CMK (cell line): ENCODE measurements at places on chromosomes 3 and 15.
A peak's percentile ranks its signal among the peaks of the same experiment; 100 is the strongest.

DNA sequence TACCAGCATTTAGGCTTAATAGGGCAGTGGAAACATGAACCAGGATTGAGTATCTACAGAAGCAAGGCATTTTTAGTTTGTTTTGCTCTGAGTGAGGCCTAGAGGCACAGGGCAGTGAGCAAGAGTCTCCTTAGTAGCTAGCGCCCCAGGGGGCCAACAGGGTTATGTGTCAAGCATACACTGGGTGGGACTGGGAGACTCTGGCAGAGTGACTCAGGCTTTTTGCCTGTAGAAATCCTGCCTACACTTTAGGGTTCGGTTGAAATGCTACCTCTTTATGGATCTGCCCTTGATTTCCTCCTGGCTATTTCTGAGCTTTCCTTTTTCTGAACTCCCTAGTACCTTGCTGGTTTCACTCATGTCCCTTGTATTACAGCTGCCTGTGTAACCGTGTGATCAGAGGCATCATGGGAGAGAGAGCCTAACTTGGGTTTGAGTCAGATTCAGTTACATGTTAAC lies 72.2 kb downstream of the TOP2B start:
- no peak for DNase-seq

DNA sequence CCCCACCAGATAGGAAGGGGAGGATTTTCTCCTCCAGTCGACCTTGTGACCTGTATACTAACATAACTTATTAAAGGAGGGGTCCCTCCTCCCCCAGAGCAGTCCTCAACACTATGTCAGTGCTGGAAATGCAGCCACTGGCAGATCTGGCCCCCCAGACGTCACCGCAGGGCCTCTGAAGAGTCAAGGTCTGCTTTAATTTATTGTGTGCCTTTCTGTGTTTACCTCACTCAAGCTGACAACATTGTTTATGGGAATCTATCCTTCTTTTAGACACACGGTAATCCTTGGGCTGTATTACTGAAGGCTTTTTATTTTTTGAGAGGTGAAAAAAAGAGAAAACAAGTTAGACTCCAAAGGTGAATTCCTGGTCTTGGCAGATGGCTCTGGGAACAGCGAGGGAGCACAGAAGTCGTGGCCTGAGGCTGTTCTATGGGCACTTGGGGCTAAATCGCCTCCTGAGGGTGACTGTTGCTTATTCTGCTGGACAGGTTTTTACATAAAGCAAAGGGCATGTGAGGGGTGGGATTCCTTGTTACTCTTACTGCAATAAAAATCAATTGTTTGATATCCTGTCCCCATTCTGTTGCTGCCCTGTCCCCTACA lies 13.5 kb upstream of the NR2C2 start:
- no peak for DNase-seq

- DNase-seq, result no peak
Observed at GRCh38 chr3:123283657-123284398, 82.1 kb downstream of the SEC22A start.

DNA sequence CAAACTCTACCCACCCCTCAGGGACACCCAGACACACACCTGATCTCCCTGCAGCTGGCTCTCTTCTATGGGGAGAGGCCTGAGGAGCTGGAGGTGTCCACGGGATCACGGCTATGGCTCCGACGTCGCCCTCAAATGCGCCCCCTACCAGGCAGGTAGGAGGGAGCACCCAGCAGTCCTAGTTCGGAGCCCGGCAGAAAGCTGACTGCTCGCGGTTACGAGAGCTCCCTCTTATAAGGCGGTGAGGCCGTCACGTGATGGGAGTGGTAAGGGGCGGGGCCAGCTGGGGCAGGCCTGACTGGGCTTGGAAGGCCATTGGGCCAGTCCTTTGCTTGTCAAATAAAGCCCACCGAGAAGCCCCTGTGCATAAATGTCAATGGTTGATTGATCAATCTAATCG lies at the start of gene PRR20G:
PRR20G (minus strand) TSS at position 207 of the 400 bp plus-strand sequence. CDS start 681 bp downstream, outside the sequence.
- DNase-seq, result no peak

DNA sequence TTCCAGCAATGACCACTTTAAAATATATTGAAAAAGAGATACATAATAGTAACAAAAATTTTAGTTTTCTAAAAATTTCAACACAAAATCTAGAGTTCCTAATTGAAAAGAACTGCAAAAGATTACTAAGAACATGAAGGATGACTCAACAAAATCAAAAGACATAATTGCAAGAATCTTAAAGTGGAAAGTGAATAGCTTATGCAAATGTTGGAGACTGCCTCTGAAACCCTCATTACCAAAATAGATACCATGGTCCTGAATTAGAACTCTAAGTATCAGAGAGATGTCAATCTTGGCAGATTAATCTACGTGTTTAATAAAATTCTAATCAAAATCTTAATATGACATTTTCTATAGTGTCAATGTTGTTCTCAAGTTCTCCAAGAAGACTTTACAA lies 60.7 kb upstream of the SGO1 start:
- no peak for DNase-seq

DNA sequence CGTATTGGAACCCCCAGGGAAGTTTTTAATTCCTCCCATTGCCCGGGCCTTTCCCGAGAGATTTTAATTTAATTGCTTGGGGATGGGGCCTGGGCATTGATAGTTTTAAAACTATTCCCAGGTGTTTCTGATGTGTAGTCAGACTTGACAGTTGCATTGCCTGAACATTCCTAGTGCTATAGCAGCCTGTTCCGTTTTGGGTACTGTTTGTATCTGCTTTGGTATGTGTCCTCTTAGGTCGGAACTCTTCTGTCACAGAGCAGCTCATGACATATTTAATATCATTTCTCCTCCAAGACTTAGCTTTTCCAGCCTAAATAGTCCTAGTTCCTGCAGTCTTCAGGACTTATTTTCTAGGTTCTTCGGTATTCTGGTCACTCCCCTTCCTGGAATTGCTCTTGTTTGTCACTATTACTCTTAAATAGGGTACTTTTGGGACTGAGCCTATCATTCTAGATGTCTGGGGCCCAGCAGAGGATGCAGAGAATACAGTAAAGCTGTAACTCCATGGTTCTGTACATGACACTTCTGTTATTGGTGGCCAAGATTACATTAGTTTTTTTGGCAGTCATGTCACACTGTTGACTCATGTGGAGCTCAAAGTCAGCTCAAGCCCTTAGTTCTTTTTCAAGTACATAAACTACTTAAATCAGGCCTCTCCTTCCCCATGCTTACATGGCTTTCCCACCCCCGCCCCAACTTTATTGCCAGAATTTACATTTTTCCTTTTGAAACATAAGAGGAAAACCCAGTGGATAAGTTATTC lies 81.5 kb downstream of the BBX start:
- DNase-seq, result no peak

- no peak for DNase-seq
Observed at GRCh38 chr3:53168175-53168923, 7.3 kb downstream of the PRKCD start.

DNA sequence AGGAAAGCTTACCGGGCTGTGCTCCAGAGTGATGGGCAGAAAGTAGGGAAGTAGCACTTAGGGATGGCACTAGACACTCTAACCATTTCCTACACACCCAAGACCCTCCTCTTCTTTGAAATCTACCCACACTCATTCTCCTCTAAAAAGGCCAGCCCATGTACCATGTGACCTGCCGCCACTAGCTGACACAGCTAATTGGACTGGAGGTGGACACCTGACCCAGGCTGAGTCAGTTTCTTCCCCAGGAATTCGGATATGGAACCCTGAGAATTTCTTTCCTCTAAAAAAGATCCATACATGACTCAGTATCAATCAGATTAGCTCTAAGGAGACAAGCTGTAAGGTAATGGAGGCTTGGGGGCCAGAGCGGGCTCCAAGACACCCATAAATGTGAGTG lies 60.1 kb downstream of the DCLK3 start:
- no peak for DNase-seq

GRCh38 chr15:87213626-87214025 lies 1042.9 kb downstream of the NTRK3 start:
- no peak for DNase-seq

DNA sequence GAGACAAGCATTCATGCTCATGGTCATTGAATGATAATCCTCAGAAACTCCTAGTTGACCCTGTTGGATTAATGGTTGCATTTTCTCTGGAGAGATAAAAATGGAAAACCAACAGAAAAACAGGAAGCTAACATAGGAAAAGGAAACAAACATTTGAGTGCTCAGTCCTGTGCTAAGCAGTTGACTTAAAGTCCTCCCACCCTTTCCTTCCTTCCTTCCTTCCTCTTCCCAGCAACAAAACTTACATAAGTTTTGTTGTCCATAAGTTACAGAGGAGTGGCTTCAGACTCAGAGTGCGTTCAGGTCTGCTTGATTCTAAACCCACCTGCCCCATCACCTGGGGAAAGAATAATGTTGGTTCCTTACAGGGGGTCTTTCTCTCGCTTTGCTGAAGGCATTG lies 163.8 kb upstream of the RGMA start:
- DNase-seq, result no peak

GRCh38 chr3:10330319-10330718 lies 9.4 kb upstream of the SEC13 start:
- DNase-seq, result no peak

DNA sequence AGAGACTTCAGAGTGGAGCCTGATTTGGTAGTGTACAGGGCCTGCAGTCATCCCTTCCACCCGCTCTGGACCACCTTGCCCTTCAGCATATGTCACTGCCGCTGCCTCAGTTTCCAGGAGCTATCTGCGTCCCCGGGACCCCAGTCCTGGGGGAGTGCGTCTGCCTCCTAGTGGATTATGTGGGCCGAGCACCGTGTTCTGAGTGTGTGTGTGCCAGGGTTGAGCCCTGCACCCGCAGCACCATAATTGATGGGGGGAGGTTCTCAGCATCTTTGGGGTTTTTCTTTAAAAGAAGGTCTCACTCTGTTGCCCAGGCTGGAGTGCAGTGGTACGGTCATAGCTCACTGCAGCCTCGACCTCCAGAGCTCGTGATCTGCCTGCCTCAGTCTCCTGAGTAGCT lies 33.6 kb downstream of the CD276 start:
- no peak for DNase-seq

- DNase-seq, result no peak
Observed at GRCh38 chr3:16286161-16286560, 21.1 kb downstream of the OXNAD1 start.

DNA sequence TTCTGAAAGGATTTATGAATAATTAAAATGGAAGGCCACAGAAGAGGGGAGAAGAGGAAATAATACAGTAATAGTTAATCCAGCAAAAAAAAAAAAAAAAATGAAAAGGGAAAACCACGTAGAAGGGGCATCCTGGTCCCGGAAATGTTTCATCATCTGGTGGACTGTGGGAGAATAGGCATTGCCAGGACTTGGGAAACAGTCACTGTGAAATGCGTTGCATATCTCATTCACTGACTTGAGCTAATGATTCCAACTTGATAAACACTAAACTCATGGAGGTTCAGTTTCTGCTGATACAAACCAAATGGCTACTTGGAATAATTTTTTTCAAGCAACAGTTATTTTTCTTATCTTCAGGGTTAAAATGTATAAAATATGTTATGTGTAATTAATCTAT lies 3.2 kb downstream of the XCR1 start:
- DNase-seq, result no peak

GRCh38 chr3:12197475-12197874 lies 38.8 kb upstream of the TIMP4 start:
- no peak for DNase-seq

- no peak for DNase-seq
Observed at GRCh38 chr15:89114990-89115389, 26.7 kb downstream of the ABHD2 start.

- DNase-seq, result peak; percentile 11
Observed at GRCh38 chr3:151837057-151837456, 23.1 kb downstream of the AADAC start.

DNA sequence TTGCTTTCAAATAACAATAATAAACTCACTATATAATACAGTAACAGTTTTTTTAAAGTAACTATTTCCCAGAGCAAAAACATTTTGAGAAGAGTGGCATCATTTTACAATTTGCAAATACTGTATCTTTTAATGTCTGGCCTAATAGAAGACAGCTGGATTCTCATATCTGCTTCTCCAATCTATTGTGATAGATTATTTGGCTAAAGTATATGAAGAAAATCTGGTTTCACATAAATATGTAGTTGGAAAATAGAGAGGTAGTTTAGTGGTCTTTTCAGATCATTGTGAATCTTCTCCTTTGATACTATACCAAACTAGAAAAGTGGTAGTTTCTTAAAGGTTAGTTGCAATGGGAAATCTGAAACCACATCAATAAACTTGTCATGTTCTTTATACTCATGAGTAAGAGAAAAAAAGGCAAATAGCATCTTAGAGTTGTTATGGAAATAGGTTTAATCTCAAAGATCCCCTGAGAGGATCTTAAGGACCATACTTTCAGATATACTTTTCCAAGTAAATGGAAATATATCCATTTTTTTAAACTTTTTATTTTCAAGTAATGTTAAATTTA lies 124.8 kb upstream of the NR2E3 start:
- DNase-seq, result no peak

- no peak for DNase-seq
Observed at GRCh38 chr15:67085818-67086636, 20.6 kb downstream of the SMAD3 start.

DNA sequence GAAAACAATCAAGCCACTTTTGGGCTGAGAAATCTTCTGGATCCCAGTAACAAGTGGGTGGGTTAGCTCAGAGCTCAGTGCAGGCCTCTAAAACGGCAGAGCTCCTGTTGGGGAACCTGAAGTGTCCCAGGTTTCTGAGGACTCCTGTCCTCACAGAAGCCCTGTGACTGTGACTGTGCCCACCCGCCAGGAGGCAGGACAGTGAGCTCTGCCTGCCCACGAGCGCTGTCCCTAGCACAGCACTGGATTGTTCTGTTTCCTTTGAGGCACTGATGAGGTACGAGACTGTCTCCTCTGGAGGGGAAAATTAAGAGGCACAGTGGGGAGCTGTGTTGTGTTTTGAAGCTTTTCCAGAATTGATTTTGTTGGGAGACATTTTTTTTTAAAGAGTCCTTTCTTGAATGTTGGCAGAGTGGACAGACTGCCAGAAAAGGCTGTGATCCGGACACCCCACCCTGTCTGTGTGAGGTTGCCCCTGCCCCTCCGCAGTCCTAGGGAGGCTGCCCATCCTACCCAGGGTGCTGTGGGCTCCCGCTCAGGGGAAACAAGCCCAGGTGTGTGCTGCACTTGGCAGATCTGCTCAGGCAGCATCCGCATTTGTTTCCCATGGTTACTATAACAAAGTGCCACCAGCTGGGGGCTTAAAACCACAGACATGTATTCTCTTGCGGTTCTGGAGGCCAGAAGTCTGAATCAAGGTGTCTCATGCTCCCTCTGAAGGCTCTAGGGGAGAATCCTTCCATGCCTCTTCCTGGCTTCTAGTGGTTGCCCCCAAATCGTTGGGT lies 66.6 kb upstream of the LARS2 start:
- no peak for DNase-seq

- no peak for DNase-seq
Observed at GRCh38 chr3:163722405-163722804, 1355.9 kb downstream of the SI start.

- DNase-seq, result no peak
Observed at GRCh38 chr3:177107461-177108239, 89.6 kb downstream of the TBL1XR1 start.

DNA sequence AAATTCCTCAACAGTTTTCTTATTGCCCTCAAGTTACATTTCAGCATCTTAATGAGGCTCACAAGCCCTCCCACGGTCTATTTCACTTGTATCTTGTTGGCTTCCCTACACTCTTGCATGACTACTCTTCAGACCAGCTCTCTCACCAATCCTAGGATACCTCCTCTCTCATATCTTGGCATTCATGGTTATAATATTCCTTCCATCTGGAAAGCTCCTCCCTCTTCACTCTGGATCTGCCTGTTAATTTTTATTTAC lies 8.5 kb upstream of the CCDC80 start:
- DNase-seq, result no peak

GRCh38 chr3:151673974-151674373 lies 59.8 kb upstream of the AADACL2 start:
- DNase-seq, result peak; percentile 79

GRCh38 chr15:29799859-29800258 lies 22.4 kb downstream of the TJP1 start:
- DNase-seq, result no peak
